Panc1 (cell line): ENCODE measurements at places on chromosomes 3 and 15.

- no peak overlapping the region for H3K27ac ChIP-seq
- no peaks in the 10 kb centered on the region for H3K4me1 ChIP-seq
- no peaks in the 10 kb centered on the region for H3K36me3 ChIP-seq
- DNase-seq: no peak
- no peak overlapping the region for H3K4me3 ChIP-seq
Observed at GRCh38 chr15:65100442-65100841, 14.6 kb downstream of the UBAP1L start.

DNA sequence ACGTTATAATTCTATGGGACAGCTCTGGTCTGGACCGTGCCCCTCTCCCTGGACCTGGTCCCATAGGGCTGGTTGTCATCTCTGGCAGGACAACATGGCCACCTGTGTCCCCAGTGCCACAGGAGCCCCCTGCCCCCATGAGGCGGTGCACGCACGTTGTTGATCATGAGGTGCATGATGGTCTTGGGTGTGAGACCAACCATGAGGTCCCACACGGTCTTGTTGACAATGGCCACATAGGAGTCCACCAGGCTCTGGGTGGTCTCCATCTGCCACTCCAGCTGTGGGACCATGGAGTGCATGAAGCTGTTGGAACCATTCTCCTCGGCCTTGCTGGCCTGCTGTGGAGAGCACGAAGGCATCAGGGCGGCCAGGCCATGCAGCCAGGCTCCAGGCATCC, 19.7 kb downstream of the GOLGA6D start:
- no peaks in the 10 kb centered on the region for H3K4me1 ChIP-seq
- no peak for DNase-seq
- H3K4me3 ChIP-seq: no peak overlapping the region
- H3K36me3 ChIP-seq: no peaks in the 10 kb centered on the region
- peaks cover 2% of the 10 kb centered on the region; the same call in 1 of the 2 replicates for H3K27me3 ChIP-seq
- no peak overlapping the region for H3K27ac ChIP-seq

GRCh38 chr3:20400281-20400680, 214.3 kb upstream of the SGO1 start:
- H3K27ac ChIP-seq: no peak overlapping the region
- no peaks in the 10 kb centered on the region for H3K4me1 ChIP-seq
- H3K4me3 ChIP-seq: no peak overlapping the region
- DNase-seq: no peak

DNA sequence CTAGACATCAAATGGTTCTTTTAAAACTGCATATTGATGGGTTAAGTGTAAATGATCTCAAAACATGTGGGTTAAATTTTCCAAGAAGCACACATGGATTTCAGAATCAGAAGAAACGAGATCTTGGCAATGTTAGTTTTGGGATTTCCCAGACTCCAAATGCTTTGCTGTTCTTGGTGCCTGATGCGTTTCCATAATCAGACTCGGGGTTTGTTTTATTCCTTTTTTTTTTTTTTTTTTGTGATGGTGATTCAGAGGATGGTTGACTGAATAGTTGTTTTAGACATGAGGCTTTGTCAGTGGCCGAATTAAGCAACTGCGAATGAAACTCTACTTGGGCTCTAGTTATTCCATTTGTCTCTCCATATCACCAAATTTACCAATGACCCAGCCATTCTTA, 52.2 kb upstream of the FAM98B start:
- H3K4me3 ChIP-seq: no peak overlapping the region
- H3K27ac ChIP-seq: no peak overlapping the region
- no peak for DNase-seq
- no peaks in the 10 kb centered on the region for H3K4me1 ChIP-seq

DNA sequence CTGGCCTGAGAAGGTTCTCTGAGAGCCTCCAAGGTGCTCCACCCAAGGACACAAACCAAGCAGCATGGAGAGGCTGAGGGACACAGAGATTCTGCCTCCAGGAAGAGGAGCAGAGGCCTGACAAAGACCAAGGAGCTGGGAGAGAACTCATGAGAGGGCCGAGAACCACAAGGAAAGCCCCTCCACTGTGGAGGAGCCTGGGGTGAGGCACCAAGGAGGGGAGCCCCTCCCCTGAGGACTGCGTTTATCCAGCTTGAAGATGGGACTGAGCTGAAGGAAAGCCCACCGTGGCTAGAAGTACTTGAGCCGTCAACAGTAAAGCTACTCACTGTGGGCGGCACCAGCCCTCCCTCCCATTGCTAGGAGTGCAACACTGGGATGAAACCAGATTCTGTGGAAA, 63.1 kb upstream of the MEF2A start:
- no peaks in the 10 kb centered on the region for H3K36me3 ChIP-seq
- H3K27ac ChIP-seq: no peak overlapping the region
- no peak overlapping the region for H3K4me3 ChIP-seq
- H3K4me1 ChIP-seq: no peaks in the 10 kb centered on the region
- no peak for DNase-seq
